ENCODE measurements at places on chromosomes 3 and 15. TPM values are rescaled to one million over a fixed set of nuclear protein-coding genes. Genes with fewer than 3 reads are reported as not detected.

Gene GPR15
- not detected for polyA plus RNA-seq

Gene GPR149
- polyA plus RNA-seq, result not detected

DNA sequence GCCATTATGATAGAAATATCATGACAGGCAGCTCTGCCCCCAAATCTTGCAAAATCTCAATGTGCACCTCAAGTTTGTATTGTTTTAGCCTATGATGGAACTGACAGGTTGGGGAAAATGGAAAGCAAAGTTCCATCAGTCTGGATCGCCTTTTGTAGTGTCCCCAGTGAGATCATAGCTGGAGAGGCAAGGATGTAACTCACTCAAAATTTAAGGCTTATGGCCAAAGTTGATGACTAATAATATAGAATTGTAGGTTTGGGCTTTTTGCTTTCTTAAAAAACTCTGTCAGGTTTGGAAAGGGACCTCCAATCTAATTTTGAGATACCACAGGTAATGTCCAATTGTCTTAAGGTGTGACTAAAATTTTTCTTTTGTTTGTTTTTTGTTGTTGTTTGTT is 1.4 kb upstream of the ACP3 start:
- DNase-seq, result no peak

GRCh38 chr3:195698647-195699387 is 22.0 kb upstream of the MUC20 start:
- DNase-seq, result no peak

Gene ATG3
- 29.6 TPM for polyA plus RNA-seq

GRCh38 chr15:100802421-100803170 is 77.0 kb upstream of the ALDH1A3 start:
- no peak for DNase-seq

Gene PLCL2
- 1.5 TPM for polyA plus RNA-seq

Gene ASB14
- polyA plus RNA-seq, result 0.21 TPM

DNA sequence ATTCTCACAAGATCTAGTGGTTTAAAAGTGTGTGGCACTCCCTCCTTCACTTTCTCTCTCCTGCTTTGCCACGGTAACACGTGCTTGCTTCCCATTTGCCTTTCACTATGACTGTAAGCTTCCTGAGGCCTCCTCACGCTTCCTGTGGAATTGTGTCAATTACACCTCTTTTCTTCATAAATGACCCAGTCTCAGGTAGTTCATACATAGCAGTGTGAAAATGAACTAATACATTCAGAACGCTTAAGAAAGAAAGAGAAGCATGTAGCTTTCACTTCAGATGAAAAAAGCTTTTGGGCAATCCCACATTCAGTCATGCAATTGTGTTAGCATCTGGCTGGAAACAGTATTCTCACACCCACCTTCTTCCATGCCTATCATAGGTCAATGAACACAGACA is 24.4 kb downstream of the P3H2 start:
- no peak for DNase-seq

- no peak for DNase-seq
Measured at GRCh38 chr3:32508711-32509110, 6.1 kb upstream of the CMTM6 start.

DNA sequence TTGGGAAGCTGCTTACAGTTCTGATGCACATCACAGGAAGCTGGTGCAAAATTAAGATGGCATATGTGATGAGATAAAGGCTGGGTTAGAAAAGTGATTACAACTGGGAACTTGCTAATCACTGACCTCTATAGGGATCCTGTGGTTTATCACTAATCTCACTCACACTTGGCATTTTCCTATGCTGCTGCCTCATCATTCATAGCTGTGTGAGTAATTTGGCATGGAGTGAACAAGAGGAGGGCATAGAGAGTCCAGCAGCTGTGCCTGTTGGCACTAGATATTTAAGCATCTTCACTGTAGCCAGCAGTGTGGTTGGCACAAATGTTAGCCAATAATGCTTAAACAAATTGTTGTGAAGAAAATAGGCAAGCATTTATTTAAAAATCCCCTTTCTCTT is 217.7 kb upstream of the CGNL1 start:
- no peak for DNase-seq

DNA sequence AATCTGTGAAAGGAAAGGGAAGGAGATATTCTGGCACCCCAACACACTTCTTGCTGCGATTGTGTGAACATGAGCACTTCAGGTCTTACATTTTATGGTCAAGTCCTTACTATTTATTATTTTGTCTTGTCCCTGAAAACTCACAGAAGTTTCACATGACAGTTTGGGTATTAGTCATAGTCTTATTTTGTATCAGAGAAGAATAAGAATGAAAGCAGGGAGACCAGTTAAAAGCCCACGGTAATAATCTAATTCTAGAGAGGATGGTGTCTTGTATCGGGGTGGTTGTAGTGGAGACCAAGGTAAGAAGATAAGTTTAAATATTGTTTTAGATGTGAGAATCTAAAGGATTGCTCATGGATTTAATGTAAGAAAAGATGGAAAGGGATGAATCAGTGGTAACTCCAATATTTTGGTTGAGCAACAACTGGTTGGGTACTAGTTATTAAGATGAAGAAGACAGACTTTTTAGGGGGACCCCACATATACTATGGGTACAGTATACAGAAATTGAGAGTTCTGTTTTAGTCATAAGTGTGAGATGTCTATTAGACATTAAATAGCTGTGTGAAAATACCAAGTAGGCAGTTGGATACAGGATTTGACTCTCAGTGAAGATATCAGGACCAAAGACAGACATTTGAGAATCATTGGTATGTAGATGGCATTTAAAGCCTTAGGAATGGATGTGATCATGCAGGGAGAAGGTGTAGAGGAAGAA is 227.6 kb downstream of the MFSD1 start:
- DNase-seq, result no peak

GRCh38 chr3:40930131-40930538 is 269.2 kb upstream of the CTNNB1 start:
- DNase-seq, result peak; percentile 38

DNA sequence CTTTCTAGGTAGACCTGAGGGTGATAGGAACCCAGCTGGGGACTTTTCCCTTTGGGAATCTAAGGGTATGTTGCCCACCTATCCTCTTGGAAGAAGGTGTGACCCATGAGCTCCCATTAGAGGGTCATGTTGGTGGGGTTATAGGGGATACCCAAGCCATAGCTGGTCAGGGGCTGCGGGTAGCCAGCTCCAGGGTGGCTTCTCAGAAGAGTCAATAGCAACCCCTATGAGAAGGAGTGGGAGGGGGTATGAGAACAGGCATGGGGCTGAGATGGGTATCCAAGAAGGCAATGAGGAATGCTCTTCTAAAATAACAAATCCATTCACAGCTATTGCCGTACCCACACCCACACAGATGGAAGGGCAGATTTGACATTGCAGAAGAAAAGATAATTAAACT is 217.8 kb downstream of the UACA start:
- DNase-seq, result no peak

DNA sequence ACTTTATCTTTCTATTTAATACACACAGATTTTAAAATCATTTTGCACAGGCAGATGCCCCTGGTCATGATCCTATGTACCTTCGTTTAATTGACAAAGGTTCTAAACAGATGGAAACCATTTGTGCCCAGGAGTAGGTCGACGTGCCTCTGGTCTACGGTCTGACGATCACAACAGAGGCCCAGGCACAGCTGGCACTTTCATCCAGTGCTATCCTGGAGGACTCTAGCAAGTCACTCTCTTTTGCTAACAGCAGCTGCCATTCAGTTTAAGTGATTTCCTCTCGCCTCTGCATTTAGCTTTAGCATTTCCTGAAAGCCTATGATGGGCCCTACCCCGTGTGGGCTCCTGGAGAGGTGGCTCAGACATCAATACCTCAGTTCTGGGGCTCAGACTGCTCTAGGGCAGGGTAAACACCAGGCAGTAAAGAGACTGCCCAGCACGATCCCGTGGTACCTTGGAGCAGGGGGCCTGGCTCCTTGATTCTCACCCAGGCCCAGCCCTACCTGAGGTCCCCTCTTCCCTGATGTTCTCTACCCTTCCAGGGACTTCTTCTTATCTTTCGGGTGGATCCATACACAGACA is 83.2 kb upstream of the SNRPA1 start:
- DNase-seq, result no peak

Gene KBTBD13
- polyA plus RNA-seq, result not detected

Gene EXD1
- not detected for polyA plus RNA-seq

Gene SLC15A2
- 0.20 TPM for polyA plus RNA-seq

DNA sequence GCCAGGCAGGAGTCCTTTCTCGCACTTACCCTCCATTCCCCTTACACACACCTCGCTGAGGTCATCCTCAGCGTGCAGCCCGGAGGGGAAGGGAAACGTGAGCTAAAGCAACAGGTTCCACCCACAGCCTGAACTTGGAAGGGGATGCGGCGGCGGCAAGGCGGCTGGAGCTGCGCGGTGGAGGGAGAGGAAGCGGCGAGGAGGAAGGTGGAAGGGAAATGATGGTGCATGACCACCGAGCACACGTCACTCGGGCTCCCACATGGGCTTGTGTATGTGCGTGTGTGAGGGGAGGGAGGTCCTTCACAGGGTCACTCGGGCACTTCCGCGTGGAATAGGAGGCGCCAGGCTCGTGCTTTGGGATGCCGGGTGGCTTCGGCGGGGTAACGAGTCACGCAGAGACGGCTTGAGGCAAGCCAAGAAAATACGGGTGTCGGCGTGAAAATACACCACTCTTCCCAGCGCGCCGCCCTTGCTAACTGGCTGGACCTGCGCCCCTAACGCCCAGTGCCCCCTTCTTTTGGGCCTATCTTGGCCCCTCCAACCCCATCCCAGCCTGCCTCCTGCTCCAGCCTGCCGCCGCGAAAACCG is 225.5 kb upstream of the IL12A start:
- no peak for DNase-seq

Gene CLDN1
- 89.4 TPM for polyA plus RNA-seq

- DNase-seq, result no peak
Measured at GRCh38 chr3:2354702-2355101, 256.0 kb downstream of the CNTN4 start.

DNA sequence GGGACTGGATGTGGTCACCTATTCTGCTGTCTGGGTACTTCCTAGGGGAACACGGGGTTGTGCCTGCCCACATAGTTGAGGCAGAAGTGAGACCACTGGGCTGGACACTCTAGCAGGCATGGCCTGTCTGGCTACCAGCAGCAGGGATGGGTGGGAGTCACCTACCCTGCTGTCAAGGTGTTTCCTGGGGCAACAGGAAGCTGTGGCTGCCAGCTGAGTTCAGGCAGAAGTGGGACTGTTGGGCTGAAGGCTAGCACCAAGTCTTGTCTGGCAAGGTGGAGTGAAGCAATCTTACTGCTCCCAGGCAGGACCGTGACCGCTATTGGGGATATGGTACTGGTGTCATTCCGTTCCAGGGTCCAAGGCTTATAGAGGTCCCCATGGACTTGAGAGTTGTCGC is 20.3 kb upstream of the ZDHHC23 start:
- DNase-seq, result no peak

- no peak for DNase-seq
Measured at GRCh38 chr15:95644100-95644875, 686.2 kb upstream of the NR2F2 start.

Gene CASR
- polyA plus RNA-seq, result 0.12 TPM
